ENCODE measurements at places on chromosomes 2 and 18. TPM values are rescaled to one million over a fixed set of nuclear protein-coding genes. Genes with fewer than 3 reads are reported as not detected.

- DNase-seq = no peak
Measured at GRCh38 chr2:160534996-160535395, 41.4 kb upstream of the RBMS1 start.

- DNase-seq = no peak
Measured at GRCh38 chr2:26495705-26496297, 17.9 kb upstream of the OTOF start.

GRCh38 chr2:179446476-179447141 is 182.0 kb upstream of the SESTD1 start:
- no peak for DNase-seq

GRCh38 chr2:121501031-121501430 is 29.6 kb upstream of the RNU4ATAC start:
- DNase-seq = peak; percentile 56

- DNase-seq = no peak
Measured at GRCh38 chr2:150259746-150260145, 227.7 kb downstream of the RND3 start.

GRCh38 chr18:54357082-54357659 is 487 bp downstream of the STARD6 start:
- DNase-seq = no peak

GRCh38 chr2:150030436-150031190 is 443.0 kb upstream of the MMADHC start:
- no peak for DNase-seq

DNA sequence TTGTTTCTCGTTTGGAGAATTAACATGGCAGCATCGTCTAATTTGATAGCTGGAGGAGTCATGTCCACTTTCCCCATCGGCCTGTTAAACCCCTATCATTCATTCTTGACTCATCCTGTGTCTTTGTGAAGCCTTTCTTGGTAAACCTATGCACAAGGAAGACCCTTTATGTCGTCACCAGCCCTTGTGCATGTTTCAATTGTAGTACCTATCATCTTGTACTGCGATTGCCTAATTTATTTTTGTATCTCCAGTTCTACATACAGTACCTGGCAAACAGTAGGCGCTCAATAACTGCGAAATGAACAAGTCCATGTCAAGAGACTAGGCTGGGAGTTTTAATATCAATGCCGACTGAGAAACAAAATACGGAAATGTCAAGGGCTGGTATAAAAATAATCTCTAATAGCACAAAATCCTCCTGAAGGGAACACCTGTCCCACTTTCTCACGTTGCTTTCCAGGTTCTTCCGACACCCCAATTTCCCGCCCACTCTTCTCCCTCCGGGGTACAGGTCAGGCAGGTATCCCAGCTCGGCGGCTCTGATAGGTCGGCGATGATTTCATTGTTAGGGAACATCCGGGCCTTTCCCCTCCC is 1.3 kb upstream of the PPM1B start:
- no peak for DNase-seq

DNA sequence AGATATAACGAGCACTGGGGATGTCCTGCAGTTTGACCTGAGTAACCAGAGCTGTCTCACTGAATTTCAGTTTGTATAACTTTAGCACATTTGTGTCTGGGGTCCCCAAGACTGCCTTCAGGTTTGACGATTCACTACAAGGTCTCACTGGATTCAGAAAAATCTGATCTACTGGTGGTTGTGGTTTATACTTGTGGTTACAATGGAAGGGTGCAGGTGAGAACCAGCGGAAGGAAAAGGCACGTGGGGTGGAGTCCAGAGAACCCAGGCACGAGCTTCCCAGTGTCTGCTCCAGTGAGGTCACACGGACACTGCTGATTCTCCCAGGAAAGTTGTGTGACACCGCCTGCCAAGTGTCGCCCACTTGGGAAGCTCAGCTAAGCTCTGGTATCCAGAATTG is 126.0 kb downstream of the ZNF236 start:
- no peak for DNase-seq

DNA sequence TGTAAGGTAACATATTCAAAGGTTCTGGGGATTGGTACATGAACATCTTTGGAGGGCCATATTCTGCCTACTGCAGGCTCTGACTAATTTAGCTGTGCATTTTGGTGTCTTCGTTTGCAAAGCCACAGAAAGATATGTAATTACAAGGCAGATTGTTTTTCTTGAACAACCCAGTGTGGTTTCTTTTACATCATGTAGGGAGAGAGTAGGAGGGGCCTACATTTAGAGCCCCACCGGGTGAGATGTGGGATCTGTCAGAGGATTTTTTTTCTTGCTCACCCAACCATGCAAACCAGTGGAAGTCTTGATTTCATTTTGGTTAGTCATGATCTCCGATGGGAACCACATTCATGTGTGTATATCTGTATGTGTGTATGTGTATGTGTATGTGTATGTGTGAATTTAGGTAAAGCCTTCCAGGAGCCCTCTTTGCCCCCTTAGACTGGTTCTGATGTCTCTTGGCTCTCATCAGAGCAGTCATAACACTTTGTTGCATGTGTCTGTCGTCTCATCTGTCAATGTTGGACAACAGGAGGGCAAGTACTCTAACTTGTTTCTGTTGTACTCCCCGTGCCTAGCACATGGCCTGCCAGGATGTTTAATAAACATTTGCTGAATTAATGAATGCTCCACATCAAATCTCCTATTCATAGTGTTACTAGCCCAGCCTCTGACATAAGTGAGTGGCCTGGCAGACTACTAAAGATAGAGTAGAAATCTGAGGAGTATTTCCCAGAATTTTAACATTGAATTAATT is 239.9 kb downstream of the MTX2 start:
- no peak for DNase-seq

- no peak for DNase-seq
Measured at GRCh38 chr2:214185546-214185945, 225.3 kb upstream of the VWC2L start.

DNA sequence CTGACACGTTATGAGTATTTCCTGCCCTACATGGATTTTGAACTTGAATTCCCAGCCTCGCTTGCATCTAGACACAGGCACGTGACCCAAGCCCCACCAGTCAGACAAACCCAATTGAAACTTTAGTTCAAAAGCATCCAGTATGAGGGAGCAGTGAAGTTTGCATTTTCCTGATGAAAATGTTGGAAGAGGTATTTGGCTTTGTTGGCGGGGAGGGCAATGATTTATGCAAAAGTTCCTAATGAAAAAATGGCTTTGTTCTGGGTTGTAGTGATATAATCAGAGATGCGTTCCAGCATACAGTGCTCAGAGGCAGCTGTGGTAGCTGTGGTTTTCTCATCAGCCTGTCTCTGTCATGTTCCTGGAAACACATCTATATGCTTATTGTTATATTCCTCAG is 36.8 kb upstream of the CPS1 start:
- DNase-seq = no peak

DNA sequence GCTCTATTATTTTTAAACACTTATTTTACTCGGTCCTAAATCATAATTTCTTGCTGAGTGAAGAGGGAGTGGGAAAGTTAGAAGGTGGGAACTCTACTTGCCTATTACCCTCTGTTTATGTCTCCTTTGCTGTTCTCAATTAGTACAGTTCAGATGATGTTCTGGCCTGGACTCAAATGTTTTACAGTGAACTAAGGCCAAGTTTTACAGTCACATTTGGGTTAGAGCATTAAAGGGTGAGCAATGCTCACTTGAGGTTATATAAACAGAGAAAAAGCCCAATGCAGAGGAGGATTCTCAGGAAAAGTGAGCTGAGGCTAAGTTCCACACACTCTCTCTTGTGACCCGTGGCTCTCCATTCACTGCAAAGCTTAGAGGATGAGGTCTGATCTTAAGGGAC is 52.4 kb downstream of the ITSN2 start:
- no peak for DNase-seq

DNA sequence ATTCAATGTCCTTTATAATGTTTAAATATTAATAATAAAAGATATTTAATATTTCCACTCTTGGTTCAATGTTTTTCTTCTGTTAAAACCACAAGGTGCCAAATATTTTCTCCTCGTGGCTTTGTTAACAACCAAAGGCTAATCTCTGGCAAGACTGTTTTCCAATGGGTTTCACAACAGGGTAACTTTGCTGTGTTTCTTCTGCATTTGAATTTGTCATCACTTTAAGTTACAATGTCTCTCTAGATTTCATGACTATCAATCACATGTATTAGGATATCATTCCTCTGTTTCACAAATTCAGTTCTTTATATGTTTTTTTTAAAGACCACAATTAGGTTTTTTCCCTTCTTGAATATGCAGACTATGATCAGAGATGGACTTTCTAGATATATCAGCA is 469.8 kb upstream of the ACVR2A start:
- no peak for DNase-seq

GRCh38 chr18:31711365-31712172 is 27.2 kb upstream of the B4GALT6 start:
- DNase-seq = no peak

DNA sequence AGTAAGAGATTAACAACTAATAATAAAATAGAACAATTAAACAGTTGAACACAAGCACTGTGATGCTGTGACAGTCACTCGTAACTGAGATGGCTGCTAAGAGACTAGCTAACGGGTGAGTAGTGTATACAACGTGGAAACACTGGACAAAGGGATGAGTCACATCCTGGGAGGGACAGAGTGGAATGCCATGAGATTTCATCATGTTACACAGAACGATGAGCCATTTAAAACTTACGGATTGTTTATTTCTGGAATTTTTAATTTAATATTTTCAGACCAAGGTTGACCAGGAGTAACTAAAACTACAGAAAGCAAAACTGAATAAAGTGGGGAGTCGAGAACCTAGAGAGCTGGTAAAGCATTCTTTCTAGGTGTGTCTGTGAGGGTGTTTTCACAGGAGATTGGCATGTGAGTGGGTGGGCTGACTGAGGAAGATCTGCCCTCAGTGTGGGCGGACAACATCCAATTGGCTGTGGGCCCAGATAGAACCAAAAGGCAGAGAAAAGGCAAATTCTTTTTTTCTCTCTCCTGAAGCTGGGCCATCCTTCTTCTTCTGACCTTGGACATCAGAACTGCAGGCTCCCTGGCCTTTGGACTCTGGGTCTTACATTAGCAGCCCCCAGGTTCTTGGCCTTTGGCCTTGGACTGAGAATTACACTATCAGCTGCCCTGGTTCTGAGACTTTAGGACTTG is 14.6 kb downstream of the TMSB10 start:
- DNase-seq = peak; percentile 90

GRCh38 chr2:95275601-95276243 is 1.5 kb downstream of the PROM2 start:
- no peak for DNase-seq

DNA sequence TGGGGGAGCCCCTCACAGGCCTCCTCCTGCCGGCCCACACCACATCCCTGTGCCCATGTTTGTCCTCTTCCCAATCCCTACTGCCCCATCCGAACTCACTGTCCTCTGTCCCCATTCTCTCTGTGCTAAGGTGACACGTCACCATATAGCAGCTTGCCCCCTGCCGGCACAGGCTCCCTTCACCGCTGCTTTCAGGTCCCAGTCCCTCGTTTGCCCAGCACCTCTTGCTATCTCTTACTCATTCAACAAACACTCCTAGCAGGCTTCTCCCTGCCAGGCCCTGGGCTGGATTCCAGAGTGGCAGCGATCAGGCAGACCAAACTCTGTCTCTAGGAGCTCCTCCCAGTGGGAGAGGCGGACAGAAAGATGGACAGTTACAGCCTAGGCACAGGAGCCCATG is 74.3 kb downstream of the TFCP2L1 start:
- DNase-seq = no peak

GRCh38 chr2:126359494-126359893 is 296.5 kb upstream of the GYPC start:
- no peak for DNase-seq

- peak; percentile 9 for DNase-seq
Measured at GRCh38 chr2:32671885-32672533, 44.2 kb downstream of the TTC27 start.

DNA sequence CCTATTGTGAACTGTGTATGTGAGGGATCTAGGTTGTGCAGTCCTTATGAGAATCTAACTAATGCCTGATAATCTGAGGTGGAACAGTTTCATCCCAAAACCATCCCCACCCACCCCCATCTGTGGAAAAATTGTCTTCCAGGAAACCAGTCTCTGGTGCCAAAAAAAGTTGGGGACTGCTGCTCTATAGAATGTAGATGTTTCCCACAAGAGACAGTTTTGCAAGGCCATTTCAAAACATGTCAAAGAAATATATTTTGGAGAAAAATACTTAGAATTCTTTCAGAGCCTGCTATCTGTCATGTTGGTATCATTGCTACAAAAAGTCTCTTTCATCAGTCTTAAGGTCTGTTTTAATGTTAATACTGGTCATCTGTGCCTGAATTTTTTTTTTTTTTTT is 4.1 kb upstream of the SLC39A10 start:
- no peak for DNase-seq

- no peak for DNase-seq
Measured at GRCh38 chr2:121480826-121481225, 49.9 kb upstream of the RNU4ATAC start.

GRCh38 chr2:103738606-103739005 is 976.8 kb downstream of the TMEM182 start:
- DNase-seq = no peak

DNA sequence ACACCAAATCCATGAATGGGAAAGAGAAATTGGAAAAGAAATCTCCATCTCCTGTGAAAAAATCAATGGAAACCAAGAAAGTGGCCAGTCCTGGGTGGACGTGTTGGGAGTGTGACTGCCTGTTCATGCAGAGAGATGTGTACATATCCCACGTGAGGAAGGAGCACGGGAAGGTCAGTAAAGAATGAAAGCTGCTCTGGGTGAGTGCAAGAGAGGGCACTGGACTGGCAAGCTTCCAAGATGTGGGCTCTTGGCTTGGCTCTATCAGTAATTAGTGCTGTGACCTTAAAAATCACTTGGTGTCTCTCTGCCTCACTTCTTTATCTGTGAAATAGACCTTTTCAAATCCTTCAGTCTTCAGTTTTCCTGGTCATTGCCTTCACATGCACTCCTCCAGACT is 89.0 kb downstream of the ZNF532 start:
- DNase-seq = no peak

- no peak for DNase-seq
Measured at GRCh38 chr2:175383286-175383685, 201.8 kb upstream of the ATP5MC3 start.

The IGFBP5 gene
- polyA plus RNA-seq = 1,060 TPM

The PKDCC gene
- polyA plus RNA-seq = 6.6 TPM

The RPRM gene
- not detected for polyA plus RNA-seq

The MOCOS gene
- polyA plus RNA-seq = 12.5 TPM

The PID1 gene
- 8.8 TPM for polyA plus RNA-seq

The PER2 gene
- 3.1 TPM for polyA plus RNA-seq

The KCNS3 gene
- polyA plus RNA-seq = 4.9 TPM

The UGT1A8 gene
- polyA plus RNA-seq = not detected

The SDC1 gene
- polyA plus RNA-seq = 32.0 TPM

The MYO7B gene
- 0.07 TPM for polyA plus RNA-seq

The ABHD3 gene
- 2.8 TPM for polyA plus RNA-seq
